Epithelial cell of umbilical artery (primary cell): ENCODE measurements at places on chromosomes 13 and 19. TPM values are rescaled to one million over a fixed set of nuclear protein-coding genes. Genes with fewer than 3 reads are reported as not detected.

ZNF440 gene
- total RNA-seq = 5.2 and 7.3 TPM in 2 replicates

LGALS7B gene
- total RNA-seq = not detected in 2 replicates

OR7C1 gene
- total RNA-seq = not detected in 2 replicates

PLIN4 gene
- under 0.01 TPM in 1 of 2 replicates, not detected in the other for total RNA-seq

ZNF296 gene
- under 0.01 TPM in 1 of 2 replicates, not detected in the other for total RNA-seq

SLC25A41 gene
- not detected in 2 replicates for total RNA-seq

CRX gene
- total RNA-seq = not detected in 2 replicates

SLC6A16 gene
- under 0.01 and 0.15 TPM in 2 replicates for total RNA-seq

CCNE1 gene
- total RNA-seq = 9.1 and 9.4 TPM in 2 replicates

ZNF492 gene
- total RNA-seq = not detected in 2 replicates

C19orf81 gene
- 2.7 TPM in 1 of 2 replicates, not detected in the other for total RNA-seq

NLRP7 gene
- not detected in 2 replicates for total RNA-seq

HIPK4 gene
- total RNA-seq = under 0.01 TPM in 1 of 2 replicates, not detected in the other

MEIOSIN gene
- total RNA-seq = not detected in 2 replicates

CYP2A6 gene
- not detected in 2 replicates for total RNA-seq

MYO1F gene
- 0.15 TPM in 1 of 2 replicates, not detected in the other for total RNA-seq
